Astrocyte (in vitro differentiated cells and primary cell): ENCODE measurements at places on chromosomes 6 and 20. TPM values are rescaled to one million over a fixed set of nuclear protein-coding genes. Genes with fewer than 3 reads are reported as not detected.
A peak's percentile ranks its signal among the peaks of the same experiment; 100 is the strongest.

DNA sequence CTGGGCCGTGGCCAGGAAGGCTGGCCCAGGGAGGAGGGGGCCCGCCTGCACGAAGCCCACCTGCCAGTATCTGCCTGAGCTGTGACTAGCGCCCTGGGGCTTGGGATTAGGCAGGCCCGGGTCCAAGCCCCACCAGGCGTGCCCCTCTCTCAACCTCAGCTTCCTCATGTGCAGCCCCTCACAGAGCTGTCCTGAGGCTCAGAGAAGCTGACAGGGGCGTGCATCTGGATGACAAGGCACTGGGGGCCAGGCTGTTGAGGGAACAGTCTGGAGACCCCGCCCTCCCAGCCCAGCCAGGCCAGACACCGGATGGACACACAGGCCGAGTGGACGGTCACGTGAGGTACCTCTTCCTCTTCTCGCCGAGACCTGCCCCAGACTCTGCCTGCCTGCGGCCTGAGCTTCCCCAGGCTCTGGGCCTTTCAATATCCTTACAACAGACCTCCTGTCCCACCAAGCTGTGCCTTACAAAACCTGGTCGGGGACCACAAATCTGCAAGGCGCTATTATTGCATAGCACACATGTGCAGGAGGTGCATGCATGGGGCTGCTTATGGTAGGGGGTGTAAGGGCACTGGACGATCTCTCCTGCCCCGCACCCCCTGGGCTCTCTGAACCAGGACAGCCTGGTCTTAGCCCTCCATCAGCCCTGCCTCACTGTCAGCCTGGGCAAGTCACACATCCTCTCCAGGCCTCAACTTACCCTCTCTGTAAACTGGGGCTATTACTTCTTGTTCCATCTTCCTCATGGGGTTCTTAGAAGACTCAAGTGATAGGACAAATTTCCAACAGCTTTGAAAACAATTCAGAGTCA, 20.0 kb downstream of the NOL4L start:
- H3K27me3 ChIP-seq = no peaks in the 10 kb centered on the region
- DNase-seq = no peak
- H3K4me1 ChIP-seq = peaks cover under 1% of the 10 kb centered on the region
- no peak overlapping the region for H3K4me3 ChIP-seq
- H3K27ac ChIP-seq = no peak overlapping the region

DNA sequence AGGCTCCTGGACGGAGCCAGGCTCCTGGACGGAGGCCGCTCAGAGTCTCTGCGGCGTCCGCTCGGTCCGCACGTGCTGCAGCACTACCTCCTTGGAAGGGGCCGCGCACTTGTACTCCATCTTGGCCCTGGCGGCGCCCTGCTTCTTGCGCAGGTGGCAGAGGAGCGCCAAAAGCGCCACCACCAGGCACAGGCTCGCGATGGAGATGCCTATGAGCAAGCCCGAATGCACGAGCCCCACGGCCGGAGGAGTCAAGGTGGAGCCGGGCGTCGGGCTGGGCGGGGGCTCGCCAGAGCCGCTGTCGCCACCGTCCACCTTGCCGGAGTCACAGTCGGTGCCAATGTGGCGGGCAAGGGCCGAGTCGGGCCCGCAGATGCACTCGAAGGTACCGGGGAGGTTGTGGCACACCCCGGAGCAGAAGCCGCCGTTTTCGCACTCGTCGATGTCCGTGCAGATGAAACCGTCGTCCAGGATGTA, 1.7 kb downstream of the THBD start:
- peaks cover 24% of the 10 kb centered on the region for H3K4me1 ChIP-seq
- H3K27me3 ChIP-seq = peaks cover 23% of the 10 kb centered on the region
- DNase-seq = no peak
- H3K4me3 ChIP-seq = peak overlapping the region; percentile 61

DNA sequence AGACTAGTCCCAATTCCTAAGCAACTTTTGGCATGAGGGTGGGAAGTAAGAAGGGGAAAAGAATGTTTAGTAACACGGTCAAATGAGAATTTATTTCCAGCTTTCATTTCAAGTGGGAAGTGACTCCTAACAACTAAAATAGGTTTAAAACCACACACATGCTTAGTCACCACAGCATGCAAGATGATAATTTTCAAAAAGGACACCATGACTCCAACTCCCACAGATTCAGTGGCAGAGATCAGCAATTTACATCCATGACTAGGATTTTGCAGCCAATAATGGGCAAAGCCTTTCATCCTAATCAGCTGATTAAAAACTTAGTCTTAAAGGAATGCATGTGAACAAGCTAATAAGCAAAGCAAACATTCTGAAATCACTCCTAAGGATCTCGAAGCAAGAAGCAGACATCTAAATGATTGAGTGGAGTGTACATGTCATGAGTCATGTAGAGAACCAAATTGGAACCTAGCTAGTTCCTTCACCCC, 48.1 kb upstream of the GCLC start:
- peaks cover 8% of the 10 kb centered on the region for H3K4me1 ChIP-seq
- no peaks in the 10 kb centered on the region for H3K36me3 ChIP-seq
- H3K27ac ChIP-seq = peak overlapping the region; percentile 44
- peak; percentile 95 for DNase-seq
- no peak overlapping the region for H3K4me3 ChIP-seq
- H3K27me3 ChIP-seq = no peaks in the 10 kb centered on the region

Gene TAP2
- total RNA-seq = 118 and 121 TPM in 2 replicates

Gene EBF4
- 2.3 and 4.1 TPM in 2 replicates for total RNA-seq

- H3K27ac ChIP-seq = no peak overlapping the region
- peaks cover 7% of the 10 kb centered on the region for H3K4me1 ChIP-seq
- H3K4me3 ChIP-seq = no peak overlapping the region
- H3K36me3 ChIP-seq = no peaks in the 10 kb centered on the region
- no peak for DNase-seq
Measured at GRCh38 chr6:153059311-153059710, 56.8 kb upstream of the MTRF1L start.

DNA sequence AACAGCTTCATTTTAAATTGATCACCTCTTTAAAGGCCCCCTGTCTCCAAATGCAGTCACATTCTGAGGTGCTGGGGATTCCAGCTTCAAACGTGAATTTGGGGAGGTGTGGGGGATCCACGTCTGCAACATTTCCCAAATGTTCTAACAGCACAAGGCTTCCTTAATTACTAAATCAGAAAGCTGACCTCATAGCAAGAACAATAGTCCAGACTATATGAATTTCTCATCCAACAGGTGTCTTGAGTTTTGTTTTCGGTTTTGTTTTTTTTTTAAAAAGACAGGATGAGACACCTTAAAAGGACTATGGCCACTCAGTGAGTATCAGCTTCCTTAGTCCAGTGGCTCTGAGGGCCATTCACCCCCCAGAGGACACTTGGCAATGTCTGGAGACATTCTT, 11.5 kb downstream of the ATP9A start:
- no peak overlapping the region for H3K4me3 ChIP-seq
- no peaks in the 10 kb centered on the region for H3K36me3 ChIP-seq
- H3K27ac ChIP-seq = no peak overlapping the region
- no peaks in the 10 kb centered on the region for H3K27me3 ChIP-seq
- no peak for DNase-seq

DNA sequence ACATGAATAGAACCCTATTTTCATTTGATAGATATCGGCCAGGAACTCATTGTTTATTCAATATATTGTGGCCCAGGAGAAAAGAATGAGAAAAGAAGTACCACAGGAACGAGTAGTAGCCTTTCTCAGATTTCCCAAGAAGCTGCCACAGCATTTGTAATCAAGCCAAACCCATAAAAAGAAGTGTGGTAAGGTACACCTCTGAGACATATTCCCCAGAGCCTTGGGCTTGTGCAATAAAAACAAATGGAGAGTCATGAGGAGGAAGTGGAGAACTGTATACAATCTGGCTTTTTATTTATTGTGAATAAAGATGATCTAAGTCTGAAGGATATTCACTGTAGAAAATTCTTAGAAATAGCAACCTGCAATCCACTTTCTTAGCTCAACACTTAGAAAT, 36.7 kb downstream of the KIF6 start:
- H3K27ac ChIP-seq = no peak overlapping the region
- no peaks in the 10 kb centered on the region for H3K27me3 ChIP-seq
- peak; percentile 76 for DNase-seq
- no peak overlapping the region for H3K4me3 ChIP-seq

GRCh38 chr20:8474027-8474668, 342.1 kb downstream of the PLCB1 start:
- H3K27me3 ChIP-seq = no peaks in the 10 kb centered on the region
- no peak for DNase-seq
- no peaks in the 10 kb centered on the region for H3K4me1 ChIP-seq

Gene RNF182
- total RNA-seq = 5.4 and 8.3 TPM in 2 replicates

GRCh38 chr6:32615885-32616532, 21.2 kb upstream of the HLA-DQA1 start:
- no peak overlapping the region for H3K27ac ChIP-seq
- peaks cover 2% of the 10 kb centered on the region for H3K27me3 ChIP-seq
- DNase-seq = no peak
- H3K36me3 ChIP-seq = no peaks in the 10 kb centered on the region
- H3K4me1 ChIP-seq = no peaks in the 10 kb centered on the region
- no peak overlapping the region for H3K4me3 ChIP-seq

Gene SMOC2
- 0.93 and 1.8 TPM in 2 replicates for total RNA-seq

DNA sequence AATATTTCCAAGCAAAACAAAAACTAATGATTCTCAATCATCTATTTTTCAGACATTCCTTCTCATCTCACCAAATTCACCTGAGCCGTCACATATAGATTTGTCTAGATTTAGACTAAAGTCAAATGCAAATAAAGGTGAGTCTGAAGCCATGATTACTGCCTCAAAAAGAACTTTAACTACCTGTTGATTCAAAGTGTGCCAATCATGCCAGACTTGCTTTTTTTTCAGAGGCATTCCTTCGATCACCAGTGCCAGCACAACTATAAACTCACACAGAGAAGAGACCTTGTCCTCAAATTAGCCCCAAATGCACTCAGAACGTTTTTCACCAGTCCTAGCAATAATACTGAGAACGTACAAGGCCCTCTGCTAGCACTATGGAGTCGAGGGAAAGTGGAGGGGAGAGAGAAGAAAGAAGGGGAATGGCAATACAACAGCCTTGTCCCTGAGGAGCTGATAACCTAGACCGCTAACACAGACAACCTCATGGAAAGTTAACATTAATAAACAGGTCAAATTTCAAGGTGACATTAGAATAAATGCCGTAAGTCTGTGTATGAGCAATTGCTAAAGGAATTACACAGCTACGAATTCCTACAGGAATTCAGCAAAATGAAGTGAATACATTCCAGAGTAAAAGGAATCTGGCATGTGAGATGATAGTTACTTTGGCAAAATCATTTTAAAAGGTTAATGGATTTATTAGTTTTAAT, 60.9 kb downstream of the EPB41L2 start:
- H3K27me3 ChIP-seq = no peaks in the 10 kb centered on the region
- no peaks in the 10 kb centered on the region for H3K36me3 ChIP-seq
- H3K4me1 ChIP-seq = peaks cover 13% of the 10 kb centered on the region
- DNase-seq = peak; percentile 71

Gene OR12D3
- total RNA-seq = not detected in 2 replicates

Gene PARD6B
- total RNA-seq = 10.1 and 13.1 TPM in 2 replicates

GRCh38 chr6:35731414-35731735, 5.5 kb upstream of the ARMC12 start:
- peaks cover 31% of the 10 kb centered on the region for H3K4me1 ChIP-seq
- DNase-seq = peak; percentile 65
- H3K27me3 ChIP-seq = no peaks in the 10 kb centered on the region
- peak overlapping the region; percentile 64 for H3K4me3 ChIP-seq
- peak overlapping the region; percentile 70 for H3K27ac ChIP-seq

- H3K27ac ChIP-seq = no peak overlapping the region
- H3K36me3 ChIP-seq = no peaks in the 10 kb centered on the region
- H3K27me3 ChIP-seq = no peaks in the 10 kb centered on the region
- H3K4me3 ChIP-seq = no peak overlapping the region
Measured at GRCh38 chr6:150409576-150410066, 40.8 kb downstream of the IYD start.

DNA sequence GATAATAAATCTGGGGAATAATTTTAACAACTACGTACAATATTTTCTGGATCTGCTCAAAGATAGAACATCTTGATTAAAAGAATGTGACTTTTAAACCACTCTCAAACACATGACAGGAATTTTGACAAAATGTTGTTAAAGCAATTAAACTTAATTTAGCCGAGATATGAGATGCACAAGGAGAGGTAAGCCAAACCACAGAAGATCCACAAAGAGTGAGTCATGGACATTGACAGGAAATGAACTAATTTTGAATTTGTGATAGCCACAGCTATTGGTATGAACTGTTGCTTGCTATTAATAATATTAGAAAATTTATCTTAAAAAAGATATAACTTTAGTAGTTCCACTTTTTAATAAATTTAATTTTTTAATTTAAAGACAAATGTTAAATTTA, 27.8 kb upstream of the VGLL2 start:
- no peaks in the 10 kb centered on the region for H3K27me3 ChIP-seq
- peak; percentile 60 for DNase-seq
- H3K27ac ChIP-seq = no peak overlapping the region
- no peaks in the 10 kb centered on the region for H3K36me3 ChIP-seq

GRCh38 chr6:169967687-169968086, 216.3 kb downstream of the ERMARD start:
- no peaks in the 10 kb centered on the region for H3K27me3 ChIP-seq
- no peaks in the 10 kb centered on the region for H3K4me1 ChIP-seq
- DNase-seq = no peak
- no peak overlapping the region for H3K27ac ChIP-seq

Gene POM121L2
- total RNA-seq = not detected in 2 replicates

GRCh38 chr6:21222656-21223055, 370.9 kb upstream of the SOX4 start:
- H3K27me3 ChIP-seq = no peaks in the 10 kb centered on the region
- H3K4me3 ChIP-seq = no peak overlapping the region
- H3K4me1 ChIP-seq = peaks cover 1% of the 10 kb centered on the region
- no peaks in the 10 kb centered on the region for H3K36me3 ChIP-seq

Gene SDHAF4
- total RNA-seq = 7.4 and 8.3 TPM in 2 replicates

- no peak overlapping the region for H3K4me3 ChIP-seq
- no peaks in the 10 kb centered on the region for H3K36me3 ChIP-seq
- no peaks in the 10 kb centered on the region for H3K27me3 ChIP-seq
- no peak overlapping the region for H3K27ac ChIP-seq
Measured at GRCh38 chr6:61044011-61044410, 1242.0 kb downstream of the KHDRBS2 start.

DNA sequence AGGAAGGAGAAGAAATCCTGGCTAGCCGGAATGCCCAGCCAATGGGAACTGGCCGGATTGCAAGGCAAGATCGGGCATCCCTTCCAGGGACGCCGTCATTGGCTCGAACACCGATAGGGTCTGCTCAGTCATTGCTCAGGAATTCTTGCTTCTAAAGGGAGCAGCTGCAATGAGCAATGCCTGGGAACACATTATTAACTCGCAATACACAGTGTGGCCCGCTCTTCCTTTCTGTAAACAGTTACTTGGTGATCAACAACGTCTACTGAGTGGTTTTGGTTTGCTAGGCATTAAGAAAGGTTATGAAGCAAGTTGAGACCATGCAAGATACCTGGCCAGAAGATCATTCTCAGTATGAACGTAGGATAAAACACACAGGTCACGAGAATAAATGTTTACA, 165.4 kb upstream of the CITED2 start:
- no peak overlapping the region for H3K4me3 ChIP-seq
- peak; percentile 97 for DNase-seq
- H3K4me1 ChIP-seq = peaks cover 15% of the 10 kb centered on the region
- peak overlapping the region; percentile 87 for H3K27ac ChIP-seq
- H3K27me3 ChIP-seq = no peaks in the 10 kb centered on the region
